ENCODE measurements at places on chromosomes 3 and 15.

DNA sequence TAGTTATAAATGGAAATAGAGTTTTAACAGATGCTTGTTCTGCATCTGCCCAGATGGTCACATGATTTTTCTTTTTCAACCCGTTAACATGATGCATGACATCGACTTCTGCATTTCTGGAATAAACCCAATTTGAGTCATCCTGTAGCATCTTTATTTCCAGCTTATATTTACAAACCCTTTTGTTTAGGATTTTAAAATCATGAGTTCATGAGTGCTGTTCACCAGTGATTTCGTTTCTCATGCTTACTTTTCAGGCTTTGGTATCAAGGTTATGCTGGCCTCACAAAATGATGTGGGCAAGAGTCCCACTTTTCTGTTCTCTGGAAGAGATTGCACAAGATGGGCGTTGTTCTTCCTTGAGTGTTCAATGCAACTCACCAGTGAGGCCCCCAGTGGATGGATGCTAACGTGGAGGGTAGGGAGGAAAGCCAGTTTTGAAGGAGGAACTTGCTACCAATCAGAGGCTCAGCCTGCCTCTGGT lies 5.2 kb downstream of the HRH1 start:
- no peak for DNase-seq

GRCh38 chr3:177055605-177056571 lies 141.4 kb downstream of the TBL1XR1 start:
- no peak for DNase-seq

- no peak for DNase-seq
Observed at GRCh38 chr3:196938576-196938975, 3.8 kb downstream of the NCBP2 start.

GRCh38 chr3:101976473-101976872 lies 127.2 kb downstream of the NFKBIZ start:
- no peak for DNase-seq

DNA sequence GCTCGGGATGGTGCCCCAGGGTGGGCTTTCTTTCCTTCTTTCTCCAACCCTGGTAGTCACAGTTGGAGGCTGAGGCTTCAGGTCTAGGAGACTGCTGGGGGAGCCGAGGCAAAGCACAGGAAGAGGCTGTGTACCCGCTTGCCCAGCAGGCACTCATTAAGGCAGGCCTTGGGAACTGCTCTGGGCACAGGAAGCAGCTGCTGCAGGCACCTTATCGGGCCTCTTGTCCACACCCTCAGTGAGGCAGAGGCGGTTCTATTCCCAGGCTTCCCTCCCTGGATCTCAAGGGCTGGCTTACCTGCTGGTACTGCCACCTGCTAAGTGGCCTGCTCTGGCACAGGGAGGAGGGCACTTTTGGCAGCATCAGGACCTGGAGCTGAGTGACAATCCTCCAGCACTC lies 15.8 kb upstream of the GRM2 start:
- DNase-seq: no peak
